ENCODE measurements at places on chromosomes 13 and 19.

DNA sequence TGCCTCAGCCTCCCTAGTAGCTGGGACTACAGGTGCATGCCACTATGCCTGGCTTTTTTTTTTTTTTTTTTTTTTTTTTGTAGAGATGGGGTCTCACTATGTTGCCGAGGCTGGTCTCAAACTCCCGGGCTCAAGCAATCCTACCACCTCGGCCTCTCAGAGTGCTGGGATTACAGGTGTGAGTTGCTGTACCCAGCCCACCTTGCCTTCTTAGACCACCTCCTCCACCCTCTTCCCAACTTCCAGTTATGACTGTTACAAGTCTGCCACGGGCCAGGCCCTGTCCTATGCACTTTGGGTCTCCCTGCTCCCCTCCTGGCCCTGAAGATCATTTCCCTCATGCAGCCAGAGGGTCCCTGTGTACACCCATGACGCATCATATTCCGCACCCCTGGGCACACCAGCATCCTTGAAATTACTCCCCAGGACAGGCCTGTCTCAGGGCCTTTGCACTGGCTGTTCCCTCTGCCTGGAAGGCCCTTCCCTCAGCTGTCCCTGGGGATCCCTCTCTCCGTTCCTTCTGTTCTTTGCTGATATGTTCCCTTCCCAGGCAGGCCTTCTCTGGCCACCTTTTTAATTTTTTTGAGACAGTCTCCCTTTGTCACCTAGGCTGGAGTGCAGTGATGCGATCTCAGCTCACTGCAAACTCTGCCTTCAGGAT is 3.0 kb downstream of the LGALS4 start:
- no peak for DNase-seq

DNA sequence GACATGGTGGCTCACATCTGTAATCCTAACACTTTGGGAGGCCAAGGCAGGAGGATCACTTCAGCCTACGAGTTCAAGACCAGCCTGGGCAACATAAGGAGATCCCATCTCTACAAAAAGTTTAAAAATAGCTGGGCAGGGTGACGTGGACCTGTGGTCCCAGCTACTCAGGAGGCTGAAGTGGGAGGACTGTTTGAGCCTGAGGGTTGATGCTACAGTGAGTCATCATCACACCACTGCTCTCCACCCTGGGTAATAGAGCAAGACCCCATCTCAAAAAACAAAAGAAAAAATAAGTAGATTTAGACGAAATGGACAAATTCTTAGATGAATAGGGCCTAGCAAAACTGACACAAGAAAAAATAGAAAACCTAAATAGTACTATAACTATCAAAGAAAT is 10.4 kb upstream of the GNG8 start:
- DNase-seq = no peak

GRCh38 chr13:90898811-90899210 is 448.7 kb upstream of the MIR17HG start:
- DNase-seq = no peak

DNA sequence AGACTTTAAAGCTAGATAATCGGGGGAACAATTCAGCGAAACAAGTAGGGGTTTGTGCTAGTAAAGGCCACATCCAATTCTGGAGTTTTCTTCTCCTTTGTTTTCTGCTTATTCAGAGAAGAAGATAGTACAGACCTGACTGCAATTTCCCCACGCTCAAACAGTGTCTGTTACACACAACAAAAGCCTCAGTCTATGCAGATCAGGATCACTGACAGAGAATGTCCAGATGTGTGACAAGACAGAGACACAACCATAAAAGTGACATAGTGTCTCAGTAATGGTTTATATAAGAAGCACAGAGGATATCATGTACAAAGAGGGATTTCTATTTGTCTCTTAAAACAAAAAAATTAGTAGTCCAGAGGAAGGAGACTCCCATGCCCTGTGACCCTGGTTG is 70.7 kb upstream of the GTF3A start:
- DNase-seq = no peak

GRCh38 chr13:106110241-106110855 is 425.1 kb downstream of the EFNB2 start:
- DNase-seq = no peak

- DNase-seq = no peak
Observed at GRCh38 chr13:48838193-48838973, 137.3 kb upstream of the FNDC3A start.

DNA sequence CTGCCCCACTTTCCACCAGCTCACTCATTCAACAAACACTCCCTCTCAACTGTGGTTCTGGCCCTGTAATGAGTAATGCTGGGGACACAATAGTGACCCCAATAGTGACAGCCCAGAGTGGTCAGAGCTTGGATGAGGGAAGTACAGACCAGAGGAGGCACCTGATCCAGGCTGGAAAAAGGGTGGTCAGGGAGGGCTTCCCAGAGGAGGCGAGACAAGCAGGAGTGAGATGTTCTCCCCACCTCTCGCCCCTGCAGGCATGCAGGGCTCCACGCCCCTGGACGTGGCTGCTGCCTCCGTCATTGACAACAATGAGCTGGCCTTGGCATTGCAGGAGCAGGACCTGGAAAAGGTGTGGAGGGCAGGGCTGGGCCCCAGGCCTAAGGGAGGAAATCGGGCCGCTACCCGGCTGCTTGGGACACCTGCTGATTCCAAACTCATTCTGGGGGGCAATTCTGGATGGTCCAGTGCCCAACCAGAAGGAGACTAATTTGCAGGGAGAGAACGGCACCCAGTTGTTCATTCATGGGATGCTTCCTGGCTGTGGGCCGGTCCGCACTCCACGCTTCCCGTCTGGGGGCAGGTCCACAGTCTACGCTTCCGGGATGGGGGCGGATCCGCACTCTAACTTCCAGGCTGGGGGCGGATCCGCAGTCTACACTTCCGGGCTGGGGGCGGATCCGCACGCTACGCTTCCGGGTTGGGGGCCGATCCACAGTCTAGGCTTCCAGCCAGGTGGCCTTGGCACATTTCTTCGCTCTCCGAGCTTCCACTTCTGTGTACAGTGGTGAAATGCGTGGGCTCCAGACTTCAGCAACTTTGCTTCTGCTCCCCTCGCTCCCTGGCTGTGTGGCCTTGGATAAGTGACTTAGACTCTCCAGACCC is 63.4 kb downstream of the RYR1 start:
- no peak for DNase-seq

GRCh38 chr13:76707360-76707759 is 178.8 kb downstream of the KCTD12 start:
- DNase-seq = no peak

DNA sequence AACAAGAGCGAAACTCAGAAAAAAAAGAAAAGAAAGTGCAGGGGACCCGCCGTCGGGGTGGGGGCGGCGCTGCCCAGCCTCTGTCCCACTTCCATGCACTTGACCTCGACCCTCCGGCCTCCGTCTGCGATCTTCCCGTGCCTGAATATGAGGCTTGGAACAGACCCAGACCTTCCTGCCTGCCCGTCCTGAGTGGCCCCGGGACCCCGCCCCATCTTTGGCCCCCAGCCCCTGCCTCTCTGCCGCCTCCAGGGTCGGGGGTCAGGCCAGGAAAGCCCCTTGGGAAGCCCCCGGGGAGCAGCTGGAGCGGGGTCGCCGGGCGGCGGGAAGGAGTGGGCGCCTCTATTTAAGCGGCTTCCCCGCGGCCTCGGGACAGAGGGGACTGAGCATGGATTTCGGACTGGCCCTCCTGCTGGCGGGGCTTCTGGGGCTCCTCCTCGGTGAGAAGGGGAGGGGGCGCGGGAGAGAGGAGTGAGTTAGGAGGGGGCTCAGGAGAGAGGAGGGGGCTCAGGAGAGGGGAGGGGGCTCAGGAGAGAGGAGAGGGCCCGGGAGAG is at the start of gene MADCAM1:
Gene MADCAM1 (plus strand): TSS at position 375 of the 554 bp plus-strand sequence. CDS start 14 bp downstream, at position 389.
- no peak for DNase-seq

DNA sequence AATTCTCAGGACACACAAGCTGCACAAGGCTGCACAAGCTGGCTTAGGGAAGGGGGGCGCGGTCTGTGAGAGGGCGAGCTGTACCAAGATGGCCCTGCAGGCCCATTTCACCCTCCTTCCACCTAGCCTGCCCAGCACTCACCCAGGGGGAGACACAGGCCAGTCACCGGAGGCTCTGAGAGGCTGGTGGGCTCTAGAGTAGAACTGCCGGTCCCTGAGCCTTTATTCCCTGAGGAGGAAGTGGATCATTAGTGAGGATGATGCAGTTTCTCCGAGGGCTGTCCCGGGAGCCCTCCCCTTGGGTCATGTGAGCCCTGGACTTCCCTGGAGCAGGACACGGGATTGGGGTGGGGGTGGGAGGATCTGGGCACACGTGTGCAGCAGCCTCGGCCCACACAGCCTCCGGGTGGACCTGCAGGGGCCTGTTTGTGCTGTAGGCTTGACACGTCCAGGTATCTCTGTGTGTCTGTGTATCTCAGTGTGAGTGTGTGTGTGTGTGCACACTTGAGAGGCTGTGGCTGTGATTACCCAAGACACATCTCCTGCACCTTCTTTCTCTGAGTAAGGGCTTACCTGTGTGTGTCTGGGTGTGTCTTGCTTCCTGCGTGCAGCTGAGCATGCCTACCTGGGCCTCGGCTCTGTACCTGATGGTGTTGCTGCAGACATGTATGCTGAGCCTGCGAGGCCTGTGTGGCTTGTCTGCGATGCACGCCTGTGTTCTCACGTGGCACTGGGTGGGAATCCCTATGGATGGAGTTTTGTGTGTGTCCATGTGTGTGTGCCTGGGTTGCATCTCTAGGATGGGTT is at the start of gene ACP5:
Gene ACP5 (minus strand): TSS at position 195 of the 807 bp plus-strand sequence. CDS start 328 bp downstream, outside the sequence.
- no peak for DNase-seq

DNA sequence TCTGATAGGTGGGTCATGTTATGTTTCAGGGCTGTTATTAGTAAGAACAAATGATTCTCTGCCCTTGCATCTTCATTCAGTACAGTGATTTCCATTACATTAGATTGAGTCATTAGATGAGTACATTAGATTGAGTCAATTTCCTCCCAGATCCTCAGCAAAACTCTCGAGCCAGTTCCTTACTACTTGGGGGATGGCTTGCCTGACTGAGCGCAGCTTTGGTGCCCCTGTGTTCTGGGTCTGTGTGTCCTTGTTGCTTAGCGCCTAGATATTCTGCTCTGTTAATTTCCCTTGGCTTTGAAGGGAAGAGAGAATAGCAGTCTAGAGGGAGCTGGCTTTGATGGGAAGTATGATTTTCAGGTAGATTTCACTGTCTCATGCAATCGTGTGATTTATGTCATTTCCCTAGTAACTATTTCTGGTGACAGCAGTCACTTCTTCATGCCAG is 19.1 kb upstream of the SCEL start:
- no peak for DNase-seq

GRCh38 chr13:51740698-51741097 is 63.3 kb downstream of the DHRS12 start:
- DNase-seq = no peak

DNA sequence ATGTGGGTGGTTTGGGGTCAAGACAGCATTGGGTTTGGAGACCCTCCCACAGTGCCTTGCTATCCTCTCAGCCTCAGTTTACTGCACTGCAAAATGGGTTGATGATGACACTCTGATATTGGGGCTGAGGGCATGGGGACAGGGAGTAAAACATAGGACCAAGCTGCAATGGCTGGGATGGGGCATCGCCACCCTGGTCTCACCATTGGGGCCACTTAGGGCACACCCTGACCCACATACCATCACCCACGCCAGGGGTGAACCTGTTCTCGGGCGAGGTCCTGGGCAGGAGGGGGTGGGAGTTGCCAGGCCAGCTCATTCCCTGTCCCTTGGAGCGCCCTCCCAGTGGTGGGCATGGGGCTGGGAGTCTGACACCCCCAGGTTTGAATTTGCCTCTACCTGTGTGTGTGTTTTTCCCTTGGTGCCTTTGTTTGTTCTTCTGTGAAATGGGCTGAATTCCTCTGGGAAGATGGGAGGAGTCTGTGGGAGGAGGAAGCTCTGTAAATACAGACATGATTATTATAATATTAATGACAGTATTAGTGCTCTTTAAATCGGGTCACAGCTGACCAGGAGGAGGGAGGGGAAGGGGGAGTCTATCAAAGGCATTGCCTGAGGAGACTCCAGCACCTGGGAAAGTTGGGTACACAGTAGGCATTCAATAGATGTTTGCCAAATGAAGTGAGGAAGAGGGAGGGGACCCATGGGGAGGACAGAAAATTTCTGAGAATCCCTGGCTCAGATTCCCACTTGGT is 2.2 kb upstream of the FCHO1 start:
- no peak for DNase-seq

DNA sequence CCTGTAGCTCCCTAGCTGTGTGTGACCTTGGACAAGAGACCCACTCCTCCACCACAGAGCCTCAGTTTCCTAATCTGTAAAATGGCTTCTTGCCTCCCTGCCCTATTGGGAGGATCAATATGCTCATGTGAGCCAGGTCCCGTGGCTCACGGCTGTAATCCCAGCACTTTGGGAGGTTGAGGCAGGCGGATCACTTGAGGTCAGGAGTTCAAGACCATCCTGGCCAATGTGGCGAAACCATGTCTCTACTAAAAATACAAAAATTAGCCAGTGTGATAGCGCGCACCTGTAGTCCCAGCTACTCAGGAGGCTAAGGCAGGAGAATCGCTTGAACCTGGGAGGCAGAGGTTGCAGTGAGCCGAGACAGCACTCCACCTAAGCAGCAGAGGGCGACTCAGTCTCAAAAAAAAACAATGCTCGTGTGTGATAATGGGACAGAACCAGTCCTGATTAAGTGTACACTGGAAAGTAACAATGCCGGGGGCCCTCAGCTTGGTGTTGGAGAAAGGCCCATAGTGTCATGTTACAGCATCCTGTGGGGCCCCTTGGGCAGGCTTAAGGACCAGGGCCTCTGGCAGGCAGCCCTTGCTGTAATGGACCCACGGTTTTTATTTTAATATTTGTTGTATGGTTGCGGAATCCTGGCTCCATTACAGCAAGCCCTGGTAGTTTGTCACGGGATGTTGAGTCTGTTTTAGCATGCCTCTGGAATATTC is 6.8 kb downstream of the RPS11 start:
- peak; percentile 67 for DNase-seq

- DNase-seq = no peak
Observed at GRCh38 chr13:35797991-35798390, 321.5 kb upstream of the MAB21L1 start.

GRCh38 chr19:6066661-6067646 is 43.3 kb downstream of the RFX2 start:
- peak; percentile 67 for DNase-seq

DNA sequence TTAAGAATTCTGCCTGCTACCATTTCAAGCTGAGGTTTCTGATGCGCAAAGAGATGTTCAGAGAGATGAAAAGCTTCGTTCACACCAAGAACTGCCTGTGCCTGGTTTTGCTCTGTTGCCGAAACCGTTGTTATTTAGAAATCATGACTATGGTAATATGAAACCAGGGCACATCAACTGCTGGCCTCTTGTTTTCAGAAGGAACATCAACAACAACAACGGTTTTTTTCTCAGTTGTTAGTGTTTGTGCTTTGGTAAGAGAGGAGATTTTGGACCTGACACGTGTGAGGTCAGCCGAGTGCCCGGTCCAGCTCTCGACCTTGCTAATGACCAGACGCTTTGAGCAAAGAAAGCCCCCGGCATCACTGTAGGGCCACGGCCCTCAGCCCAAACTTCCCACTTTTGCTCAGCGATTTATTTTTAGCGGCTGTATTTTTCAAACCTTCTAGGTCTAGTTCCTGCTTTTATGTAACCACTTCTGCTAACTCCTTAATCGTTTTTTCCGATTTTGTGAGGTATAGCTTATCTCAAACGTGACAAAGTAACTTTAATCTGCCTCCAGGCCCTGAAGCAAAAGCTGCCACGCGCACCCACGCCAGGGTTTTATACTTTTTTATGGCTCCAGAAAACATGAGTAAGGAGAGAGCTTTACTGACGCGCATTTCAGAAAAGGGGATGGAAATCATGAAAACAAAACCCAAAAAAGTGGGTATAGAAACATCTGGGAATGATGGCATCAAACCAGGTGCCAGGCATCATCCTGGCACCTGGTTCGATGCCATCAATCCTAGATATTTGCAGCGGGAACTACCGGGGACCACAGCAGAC is 42.0 kb downstream of the KLF2 start:
- peak; percentile 59 for DNase-seq
